ENCODE measurements at places on chromosomes 11 and 22. TPM values are rescaled to one million over a fixed set of nuclear protein-coding genes. Genes with fewer than 3 reads are reported as not detected.

The DNAJB7 gene
- not detected for total RNA-seq

DNA sequence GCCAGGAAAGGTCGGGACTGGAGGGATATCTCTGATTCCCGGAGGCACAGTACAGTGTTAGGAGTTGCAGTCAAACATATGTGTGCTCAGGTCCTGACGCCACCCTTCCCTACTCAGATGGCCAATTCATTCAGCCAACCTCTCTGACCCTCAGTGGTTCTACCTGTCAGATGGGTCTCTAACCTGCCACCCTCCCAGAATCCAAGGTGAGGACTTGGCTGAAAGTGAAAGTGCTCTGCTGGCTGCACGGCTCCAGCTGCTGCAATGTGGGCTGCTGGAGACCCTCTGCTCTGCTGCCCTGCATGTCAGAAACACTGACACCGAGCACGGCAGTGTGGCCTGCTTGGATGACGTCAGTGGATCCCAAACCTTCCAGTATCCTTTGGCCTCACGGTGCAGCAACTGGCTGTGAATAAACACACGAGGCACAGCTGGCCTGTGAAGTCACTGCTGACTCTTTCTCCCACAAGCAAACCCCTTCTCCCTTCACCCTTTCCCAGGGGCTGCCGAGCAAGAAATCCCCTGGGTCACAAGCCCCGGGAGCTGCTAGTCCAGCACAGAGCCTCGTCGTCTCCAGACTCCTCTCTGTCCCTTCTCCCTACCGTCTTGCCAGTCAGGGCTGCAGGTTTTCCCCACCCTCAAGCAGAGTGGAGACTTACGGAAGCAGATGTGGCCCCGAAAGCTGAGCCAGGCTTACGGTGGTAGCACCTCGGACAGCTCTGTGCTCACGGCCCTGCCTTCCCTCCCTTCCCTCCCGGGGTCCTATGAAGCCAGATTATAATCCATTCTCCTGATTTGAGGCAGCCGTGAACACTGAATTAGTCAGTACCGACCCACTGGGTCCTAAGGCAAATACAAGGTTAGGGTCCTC is 24.3 kb downstream of the KIAA0930 start:
- no peak for DNase-seq

GRCh38 chr22:48431536-48432315 is 1395.9 kb downstream of the BRD1 start:
- no peak for DNase-seq

The FIBIN gene
- total RNA-seq = 7.0 TPM

DNA sequence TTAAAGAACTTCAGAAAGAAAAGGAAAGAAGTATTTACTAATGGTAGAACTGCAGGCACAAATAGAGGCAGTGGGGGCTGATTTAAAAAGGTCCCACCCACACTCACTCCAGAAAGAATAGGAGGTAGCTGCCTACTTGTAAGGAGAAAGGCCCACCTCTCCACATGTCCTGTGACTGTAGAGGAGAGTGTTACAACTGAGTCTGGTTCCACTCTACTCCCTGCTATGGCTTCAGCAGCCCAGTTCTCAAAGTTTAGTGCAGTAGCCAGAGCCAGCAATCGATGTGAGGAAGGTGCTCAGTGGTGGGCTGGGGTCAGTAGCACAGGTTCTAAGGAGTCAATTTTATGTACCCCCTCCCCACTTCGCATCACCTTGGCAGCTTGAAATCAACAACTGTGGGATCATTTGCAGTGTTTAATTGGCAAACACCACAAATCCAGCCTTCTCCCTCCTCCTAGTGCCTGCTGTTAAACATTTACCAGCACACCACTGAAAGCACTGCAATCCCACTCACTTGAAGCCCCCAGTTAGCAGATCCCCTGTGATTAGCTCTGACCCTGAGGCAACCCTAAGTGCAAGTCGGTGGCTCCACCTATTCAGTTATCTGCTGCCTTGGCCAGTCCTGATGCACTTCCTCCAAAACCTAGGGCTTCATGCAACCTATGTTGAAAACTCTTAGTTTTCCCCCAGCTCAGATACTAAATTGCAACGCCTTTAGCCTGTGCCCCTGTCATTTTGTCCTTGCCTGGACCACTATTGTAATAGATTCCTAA is 146.6 kb downstream of the BBOX1 start:
- no peak for DNase-seq

DNA sequence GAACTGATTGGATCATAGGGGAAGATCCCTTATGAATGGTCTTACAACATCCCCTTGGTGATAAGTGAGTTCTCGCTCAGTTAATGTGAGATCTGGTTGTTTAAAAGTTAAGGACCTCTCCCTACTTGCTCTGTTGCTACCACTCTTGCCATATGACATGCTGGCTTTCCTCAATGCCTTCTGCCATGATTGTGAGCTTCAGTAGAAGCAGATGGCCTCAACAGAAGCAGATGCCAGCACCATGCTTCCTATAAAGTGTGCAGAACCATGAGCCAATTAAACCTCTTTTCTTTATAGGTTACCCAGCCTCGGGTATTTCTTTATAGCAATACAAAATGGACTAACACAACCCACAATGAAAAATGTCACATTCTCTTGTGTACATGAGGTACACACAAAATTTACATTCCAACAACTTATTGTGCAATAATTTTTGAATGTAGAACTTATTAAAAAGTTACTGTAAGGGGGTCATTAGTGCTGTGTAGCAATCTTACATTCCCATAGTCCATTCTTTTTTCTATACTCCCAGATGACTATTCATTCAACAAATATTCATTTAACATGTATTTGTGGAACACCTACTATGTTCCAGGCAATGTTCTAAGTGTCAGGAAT is 10.3 kb downstream of the CYP2R1 start:
- no peak for DNase-seq

The GRM5 gene
- 0.35 TPM for total RNA-seq

The MYEOV gene
- total RNA-seq = 2.6 TPM

DNA sequence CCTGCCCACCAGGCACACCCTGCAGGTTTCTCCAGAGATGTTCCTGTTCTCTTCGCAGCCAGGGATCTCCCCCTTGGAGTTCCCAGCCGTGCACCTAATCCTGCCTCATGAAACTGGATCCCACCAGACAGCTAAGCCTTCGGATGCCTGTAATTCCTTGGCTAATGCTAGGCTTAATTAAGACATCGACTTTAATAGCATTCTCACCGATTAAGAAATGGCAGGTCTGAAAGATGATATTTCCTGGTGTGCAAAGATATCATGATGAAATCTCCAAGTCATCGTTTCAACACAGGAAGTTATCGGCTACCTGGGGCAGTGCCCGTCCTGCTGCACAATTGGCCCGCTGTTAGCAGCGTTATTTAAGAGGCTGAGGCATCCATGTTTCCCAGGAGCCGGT is 41.5 kb upstream of the CCND1 start:
- no peak for DNase-seq

The CHRM1 gene
- total RNA-seq = 0.11 TPM

DNA sequence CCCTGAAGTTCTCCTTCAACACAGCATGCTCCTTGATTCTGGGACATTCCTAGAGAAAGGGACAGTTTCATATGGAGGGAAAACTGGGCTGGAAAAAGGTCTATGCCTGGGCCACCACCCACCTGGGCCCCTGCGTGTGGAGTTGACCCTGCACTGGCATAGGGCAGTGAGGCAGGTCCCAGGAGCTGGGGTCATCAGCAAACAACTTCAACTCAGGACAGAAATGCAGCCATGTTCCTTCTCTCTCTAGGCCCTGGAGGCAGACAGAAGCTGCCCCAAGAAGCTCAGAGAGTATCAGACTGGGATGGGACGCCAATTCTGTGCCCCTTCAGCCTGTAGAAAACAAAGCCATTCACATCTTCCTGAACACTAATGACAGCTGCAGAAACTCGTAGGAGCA is 34.9 kb downstream of the RTL6 start:
- DNase-seq = no peak

The KCNA4 gene
- 4.6 TPM for total RNA-seq
